ENCODE measurements at places on chromosomes 2 and 18.

- no peak for DNase-seq
Measured at GRCh38 chr2:17979707-17980106, 101.2 kb downstream of the KCNS3 start.

DNA sequence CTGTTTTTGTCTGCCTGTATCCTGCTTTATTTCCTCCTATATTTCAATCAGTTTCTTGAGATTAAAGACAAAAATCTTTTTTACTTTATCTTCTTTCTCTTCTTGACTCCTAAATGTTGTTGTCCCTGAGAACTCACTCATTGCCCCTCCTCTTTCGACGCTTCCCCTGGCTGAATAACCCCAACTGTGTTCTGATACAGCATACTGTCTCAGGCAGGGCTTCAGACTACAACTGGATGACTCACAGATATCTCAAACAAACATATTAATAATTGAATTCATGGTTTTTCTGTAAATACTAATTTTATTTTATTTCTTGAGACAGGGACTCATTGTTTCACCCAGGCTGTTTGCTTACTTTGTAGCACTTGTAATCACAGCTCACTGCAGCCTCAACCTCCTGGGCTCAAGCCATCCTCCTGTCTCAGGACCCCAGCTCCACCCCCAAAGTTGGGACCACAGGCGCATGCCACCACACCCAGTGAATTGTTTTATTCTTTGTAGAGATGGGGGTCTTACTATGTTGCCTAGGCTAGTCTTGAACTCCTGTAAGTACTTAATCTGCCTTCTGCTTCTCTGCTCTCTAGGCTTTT, 9.4 kb downstream of the ITGAV start:
- DNase-seq = no peak

DNA sequence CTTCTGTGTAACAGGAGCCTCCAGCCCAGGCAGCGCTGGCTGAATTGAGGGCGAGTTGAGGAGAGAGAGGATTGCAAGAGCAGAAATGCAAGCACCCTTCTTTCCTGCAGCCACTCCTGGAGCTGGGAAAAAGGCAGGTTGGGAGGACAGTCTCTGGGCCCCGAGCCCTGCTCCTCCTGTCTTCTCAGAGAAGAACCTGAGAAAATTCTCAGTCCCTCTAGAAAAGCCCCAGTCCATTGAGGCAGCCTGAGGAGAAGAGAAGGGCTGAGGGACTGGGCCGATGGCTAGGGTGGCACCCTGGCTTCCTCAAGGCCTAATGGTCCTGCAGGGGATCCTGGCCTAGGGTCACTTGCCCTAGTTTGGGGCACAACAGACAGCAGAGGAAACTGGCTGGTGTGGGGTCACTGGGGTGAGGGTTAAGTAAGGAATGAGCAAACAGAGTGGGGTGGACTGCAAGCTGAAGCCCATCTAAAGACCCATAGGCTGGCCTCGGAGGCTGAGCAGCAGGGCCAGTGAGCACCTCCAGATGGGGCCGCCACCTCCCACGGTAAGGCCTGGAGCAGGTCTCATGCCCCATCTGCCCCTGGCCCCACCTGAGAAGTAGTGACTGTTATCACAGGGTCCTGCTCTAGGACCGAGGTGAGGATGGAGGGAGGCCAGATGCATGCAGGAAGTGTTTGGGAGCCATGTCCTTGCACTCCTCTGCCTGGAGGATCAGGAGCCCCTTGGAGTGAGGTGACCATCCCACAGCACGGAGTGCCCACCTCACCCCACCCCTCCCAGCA, 12.4 kb downstream of the CIB4 start:
- DNase-seq = no peak

- DNase-seq = no peak
Measured at GRCh38 chr2:126644630-126645191, 11.2 kb upstream of the GYPC start.

DNA sequence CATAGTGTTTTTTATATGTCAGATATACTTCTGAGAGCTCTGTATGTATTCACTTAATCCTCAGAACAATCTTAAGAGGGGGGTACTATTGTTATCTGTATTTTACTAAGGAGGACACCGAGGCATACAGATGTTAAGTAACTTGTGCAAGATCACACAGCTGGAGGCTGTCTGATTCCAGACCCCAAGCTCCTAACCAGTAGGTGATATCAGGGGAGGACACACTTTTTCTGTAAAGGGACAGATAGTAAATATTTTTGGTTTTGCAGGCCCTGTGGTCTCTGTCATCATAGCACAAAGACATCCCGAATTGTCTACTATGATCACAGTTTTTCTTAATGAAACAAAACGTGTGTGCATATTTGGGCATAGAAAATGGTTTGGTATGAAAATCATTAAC, 143.7 kb downstream of the LAMA3 start:
- DNase-seq = no peak

DNA sequence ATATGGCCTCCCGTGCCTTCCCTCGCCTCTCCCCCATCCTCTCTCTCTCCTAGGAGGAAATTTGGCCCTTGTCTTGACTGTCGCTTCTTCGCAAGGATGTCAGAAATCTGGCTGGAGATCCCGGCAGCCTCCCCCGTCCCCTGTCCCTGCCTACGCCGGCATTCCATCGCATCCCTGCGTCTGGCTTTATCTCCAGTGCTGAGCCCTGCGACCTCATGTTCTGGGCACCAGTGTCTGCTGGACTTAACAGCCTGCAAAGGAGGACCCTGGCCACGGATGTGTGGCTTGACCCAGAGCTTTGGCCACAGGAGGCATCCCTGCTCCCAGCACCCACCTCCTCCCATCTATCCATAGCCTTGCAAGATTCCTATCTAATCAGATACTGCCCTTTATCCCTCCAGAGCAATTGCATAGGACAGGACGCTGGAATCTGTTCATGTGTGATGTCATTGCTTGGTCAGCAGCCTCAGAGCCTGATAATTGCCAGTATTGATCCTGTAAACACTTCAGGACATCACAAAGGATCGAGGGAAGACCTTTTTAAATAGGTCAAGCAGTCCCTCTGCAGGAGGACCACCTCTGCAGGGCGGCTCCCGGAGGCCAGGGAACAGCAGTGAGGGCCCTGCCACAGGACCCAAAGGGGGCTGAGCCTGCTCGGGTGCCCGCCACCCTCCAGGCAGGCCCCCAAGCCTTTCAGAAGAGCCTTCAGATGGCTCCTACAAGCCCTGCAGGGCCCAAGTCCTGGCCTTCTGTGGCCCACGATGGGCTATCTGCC, 168.2 kb downstream of the TWIST2 start:
- DNase-seq = no peak

DNA sequence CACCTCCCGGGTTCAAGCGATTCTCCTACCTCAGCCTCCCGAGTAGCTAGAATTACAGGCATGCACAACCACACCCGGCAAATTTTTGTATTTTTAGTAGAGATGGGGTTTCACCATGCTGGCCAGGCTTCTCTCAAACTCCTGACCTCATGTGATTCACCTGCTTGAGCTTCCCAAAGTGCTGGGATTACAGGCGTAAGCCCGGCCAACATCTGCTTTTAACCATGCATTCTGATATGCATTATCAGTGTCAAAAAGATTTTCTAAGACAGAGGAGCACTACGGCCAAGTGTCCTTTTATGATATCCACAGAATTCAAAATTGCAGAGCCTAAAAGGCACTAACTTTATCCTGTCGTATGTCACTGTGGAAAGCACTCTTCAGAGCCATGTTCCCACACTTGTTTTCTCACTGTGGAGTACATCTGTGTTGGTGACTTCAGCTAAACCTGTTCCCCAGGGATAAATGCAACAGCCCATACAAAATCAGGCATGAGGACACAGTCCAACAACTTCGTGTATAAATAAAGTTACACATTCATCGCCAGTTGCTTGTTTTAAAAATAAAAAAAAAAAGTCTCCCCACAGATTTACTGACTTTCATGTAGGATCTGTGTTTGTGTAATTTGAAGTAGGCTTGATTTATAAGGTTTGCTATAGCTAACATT, 56.4 kb downstream of the STK25 start:
- DNase-seq = no peak

GRCh38 chr2:227623226-227623625, 5.9 kb downstream of the SCYGR4 start:
- DNase-seq = no peak

DNA sequence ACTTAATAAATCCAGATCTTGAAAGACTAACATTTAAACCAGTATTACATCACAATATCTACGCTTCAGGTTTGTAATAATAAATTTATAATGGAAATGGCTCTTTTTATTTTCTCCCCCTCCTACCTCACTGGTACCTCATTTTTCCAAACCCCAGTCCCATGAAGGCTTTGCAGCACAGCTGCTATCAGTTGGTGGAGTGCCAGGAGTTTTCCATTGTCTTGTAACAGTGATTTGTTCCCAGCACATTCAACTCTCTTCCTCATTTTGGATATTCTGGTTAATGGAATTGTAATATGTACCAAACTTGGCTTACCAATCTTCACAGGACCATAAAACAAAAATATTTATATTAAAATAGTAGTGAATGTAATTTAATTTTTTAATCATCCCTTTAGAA, 91.2 kb downstream of the VRK2 start:
- DNase-seq = no peak

- DNase-seq = no peak
Measured at GRCh38 chr2:99987160-99987559, 155.2 kb downstream of the AFF3 start.

DNA sequence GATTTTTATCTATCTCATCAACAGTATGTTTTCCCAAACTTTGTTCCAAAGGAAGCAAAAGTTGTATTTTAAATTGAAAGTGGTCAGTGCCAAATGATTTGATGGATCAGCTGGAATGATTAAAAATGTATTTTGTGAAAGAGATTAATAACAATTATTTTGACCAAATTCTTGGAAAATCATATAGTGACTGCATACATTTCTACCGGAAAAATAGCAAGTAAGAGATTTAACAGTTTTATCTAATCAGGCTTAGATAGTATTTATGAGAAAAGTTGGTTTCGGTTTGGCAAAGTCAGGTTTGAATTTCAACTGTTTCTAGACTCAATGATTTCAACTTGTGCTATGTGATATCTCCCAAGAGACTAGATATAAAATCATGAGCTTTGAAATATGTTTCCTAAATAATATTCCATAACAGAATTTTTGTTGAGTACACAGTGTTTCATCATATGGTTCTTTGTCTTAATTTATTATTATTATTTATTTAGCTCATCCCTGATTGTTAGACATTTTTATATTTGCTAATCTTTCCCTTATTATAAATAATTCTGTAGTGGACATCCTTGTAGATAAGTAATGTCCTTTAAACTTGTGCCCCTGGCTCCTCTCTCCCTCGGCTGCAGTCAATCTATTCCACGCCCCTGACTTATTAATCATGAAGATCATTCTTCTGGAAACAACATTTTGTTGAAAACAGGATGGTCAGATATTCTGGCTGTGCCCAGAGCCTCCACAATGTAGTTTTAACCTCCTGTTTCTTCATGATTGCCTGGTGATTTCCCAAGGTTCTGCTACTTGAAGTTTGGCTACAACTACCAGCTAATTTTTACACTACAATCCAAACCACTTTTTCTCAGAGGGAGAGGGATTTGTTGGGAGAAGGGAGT, 520.7 kb upstream of the TCF4 start:
- no peak for DNase-seq

GRCh38 chr2:202278944-202279343, 13.4 kb downstream of the NOP58 start:
- DNase-seq = no peak

- DNase-seq = no peak
Measured at GRCh38 chr2:57180042-57180567, 866.5 kb upstream of the VRK2 start.

GRCh38 chr2:75500633-75501032, 60.1 kb downstream of the EVA1A start:
- no peak for DNase-seq

- no peak for DNase-seq
Measured at GRCh38 chr2:166115589-166115988, 12.2 kb downstream of the SCN1A start.

GRCh38 chr2:127570282-127571250, 35.1 kb downstream of the MYO7B start:
- no peak for DNase-seq

- no peak for DNase-seq
Measured at GRCh38 chr18:63152096-63152495, 167.5 kb downstream of the BCL2 start.

DNA sequence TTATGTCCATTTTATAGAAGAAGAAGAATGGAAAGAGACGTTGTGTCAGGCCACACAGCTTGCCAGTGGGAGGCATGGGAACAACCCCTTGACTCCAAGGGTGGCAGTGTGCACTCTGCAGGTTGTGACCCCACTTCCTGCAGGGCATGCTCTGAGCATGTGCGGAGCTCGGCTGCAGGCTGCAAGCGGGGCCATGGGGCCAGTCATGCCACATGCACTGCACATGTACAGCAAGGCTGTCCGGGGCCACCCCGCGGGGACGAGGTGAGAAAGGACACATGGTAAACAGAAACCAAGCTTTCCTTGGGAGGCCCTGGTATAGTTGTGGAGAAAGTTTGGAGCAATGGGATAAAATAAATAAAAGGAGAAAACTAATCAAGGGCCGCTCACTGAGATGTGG, 47.4 kb upstream of the DNMT3A start:
- DNase-seq = no peak

DNA sequence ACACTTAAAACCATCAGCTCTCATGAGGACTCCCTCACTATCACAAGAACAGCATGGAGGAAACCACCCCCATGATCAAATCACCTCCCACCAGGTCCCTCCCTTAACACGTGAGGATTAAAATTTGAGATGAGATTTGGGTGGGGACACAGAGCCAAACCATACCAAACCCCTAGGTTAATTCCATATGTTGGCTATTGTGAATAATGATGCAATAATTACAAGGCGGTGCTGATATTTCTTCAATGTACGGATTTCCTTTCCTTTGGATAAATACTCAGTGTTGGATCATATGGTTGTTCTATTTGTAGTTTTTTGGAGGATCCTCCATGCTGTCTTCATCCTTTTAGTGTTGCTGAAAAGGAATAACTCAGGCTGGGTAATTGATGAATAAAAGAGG, 652.1 kb upstream of the PKDCC start:
- DNase-seq = no peak

DNA sequence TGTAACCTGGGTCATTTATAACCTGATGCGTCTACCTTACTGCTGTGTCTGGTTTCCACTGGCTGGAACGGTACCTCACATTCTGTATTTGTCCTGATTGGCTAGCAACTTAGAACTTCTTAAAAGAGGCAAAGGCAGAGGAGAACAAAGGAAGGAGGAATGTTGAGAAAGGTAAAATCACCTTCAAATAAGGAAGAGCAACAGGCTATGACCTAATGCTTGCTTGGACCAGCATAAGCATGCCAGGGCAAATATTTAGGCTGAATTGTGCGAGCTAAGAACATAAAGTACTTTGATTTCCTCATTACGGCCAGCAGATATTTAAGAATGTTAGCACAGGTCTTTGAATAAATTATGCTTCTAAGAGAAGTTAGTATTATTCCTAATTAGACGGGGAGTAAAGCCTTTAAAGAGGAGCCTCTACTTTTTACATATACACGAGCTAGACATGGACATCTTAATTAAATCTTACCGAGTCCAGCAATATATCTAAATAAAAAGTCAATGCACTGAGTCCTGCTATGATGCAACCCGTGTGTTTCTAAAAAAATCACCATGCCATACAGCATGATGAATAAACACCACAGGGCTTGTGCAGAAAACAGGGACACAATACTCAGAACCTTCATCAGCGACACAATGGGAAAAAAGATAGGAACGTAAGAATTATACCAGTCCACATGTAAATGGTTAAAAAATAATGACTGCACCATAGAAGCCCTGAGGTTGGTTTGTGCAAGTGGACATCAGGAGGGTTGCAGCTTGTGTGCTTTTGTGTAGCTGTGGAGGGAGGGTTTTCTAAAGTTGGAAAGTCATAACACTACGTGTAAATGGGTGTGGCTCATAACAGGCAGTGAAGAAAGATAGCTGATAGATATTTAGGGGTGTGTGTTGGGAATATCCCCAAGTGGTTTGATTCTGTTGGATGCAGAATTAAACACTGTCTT, 14.2 kb downstream of the SEPTIN2 start:
- DNase-seq = no peak

- DNase-seq = no peak
Measured at GRCh38 chr2:153195342-153195741, 283.2 kb downstream of the RPRM start.

Data from stimulated activated CD4-positive, alpha-beta T cell treated with anti-CD3 and anti-CD28 coated beads, Interleukin-1b, Interleukin-23, amount 100 ng/mL, for 1 hour (primary cell).